ENCODE measurements at places on chromosomes 2 and 18.

DNA sequence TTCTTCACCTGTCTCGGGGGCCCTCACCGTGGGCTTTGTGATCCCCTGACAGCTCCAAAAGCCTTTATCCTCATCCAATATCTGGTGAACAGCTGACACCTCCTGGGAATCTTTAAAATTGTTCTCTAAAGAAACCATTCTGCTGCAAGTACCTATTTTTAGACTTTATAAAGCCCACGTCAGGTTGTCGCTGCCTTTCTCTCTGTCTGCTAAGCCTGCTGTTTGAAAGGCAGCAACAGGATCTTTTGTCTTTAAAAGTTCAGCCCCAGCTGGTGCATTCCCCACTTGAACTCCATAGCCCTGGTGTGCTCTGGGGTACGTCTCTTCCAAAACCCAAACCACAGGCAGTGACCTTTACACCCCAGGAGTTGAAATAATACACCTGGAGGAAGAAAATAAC, 145.0 kb downstream of the NEDD4L start:
- DNase-seq: no peak

DNA sequence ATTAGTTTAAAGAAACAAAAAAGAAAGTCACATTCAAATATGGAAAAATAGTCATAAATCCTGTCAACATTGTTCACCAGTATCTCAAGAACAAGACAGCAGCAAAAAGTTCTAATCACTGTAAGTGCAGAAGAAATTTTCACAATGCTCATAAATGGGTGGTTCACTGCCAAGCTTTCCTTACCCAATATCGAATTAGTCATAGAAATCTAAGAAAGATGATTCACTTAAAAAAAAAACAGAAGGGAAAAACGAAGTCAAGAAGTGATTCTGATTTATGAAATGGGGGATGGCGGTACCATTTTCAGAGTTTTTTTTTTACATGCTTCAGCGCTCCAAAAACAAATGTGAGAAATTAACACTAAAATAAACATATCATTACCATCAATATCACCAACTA, 156.7 kb downstream of the EXOC6B start:
- DNase-seq: no peak

DNA sequence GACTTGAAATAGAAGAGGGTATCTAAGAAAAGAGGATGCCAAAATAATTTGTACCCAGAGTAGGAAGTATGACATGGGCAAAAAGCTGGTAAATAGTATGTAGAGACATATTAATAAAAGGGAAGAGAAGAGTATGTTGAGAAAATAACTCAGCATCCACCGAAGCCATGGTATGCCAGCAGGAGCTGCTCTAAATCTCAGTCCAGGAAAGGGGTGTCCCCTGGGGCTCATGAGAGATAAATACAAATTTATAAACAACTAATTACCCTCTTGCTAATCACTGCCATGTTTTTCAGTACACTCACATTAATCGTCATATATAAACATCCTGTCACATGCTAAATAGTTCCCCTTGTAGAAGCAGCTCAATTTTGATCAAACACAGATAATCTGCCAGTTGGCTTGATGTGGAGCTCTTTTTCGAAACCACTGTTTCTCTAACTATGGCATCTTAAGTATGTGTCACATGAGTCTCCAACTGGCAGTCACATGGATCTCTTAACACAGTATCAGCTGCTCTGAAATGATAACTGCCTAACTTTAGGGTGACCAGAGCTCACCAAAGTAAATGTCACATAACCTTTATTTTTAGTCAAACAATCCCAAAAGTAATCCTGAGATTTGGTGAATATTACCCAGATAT, 31.9 kb downstream of the EXOC6B start:
- no peak for DNase-seq

- DNase-seq: no peak
Observed at GRCh38 chr2:85353876-85354285, 447 bp downstream of the RETSAT start.

GRCh38 chr2:76197842-76198448, 487.2 kb upstream of the GCFC2 start:
- DNase-seq: no peak

DNA sequence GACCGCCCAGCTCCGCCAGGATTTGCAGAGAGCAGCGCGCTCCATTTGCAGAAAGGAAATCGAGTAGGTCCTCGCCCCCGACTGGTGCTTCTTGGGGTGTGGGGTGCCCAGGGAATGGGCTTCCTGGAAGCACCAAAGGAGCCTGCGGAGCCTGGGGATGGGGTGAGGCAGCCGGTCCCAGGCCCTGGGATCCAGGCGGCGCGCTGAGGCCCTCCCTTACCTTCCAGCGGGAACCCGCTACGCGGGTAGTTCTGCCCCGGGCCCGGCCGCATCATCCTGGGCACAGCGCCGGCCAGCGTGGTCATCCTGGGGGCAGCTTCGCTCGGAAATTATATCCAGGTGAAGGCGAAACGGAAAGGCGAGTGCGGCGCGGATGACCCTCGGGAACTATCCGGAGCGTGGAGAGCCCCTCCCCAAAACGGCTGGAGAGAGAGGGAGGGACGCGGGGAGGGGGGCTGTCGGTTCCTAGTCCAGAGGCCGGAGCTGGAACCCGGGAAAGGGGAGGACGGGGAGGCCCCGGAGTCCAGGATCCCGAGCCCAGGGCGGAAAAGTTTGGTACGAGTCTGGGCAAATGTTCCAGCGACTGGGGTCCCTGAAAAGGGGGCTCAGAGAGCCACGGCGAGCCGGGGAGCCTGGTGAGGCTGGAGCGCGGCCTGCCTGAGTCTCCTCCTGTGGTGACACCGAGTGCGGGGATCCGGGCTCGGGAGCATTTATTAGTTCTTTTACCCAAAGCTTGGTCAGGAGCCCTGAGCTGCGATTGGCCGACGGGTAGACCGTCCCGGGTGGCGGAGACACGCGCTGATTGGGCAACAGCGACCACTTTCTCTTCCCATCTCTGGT, at the start of gene PAX3:
Gene PAX3 (minus strand): TSS at position 688 of the 840 bp plus-strand sequence. CDS start 383 bp downstream, at position 305.
- no peak for DNase-seq

- no peak for DNase-seq
Observed at GRCh38 chr18:49601211-49601610, 39.4 kb downstream of the LIPG start.

- no peak for DNase-seq
Observed at GRCh38 chr2:145114726-145115125, 594.8 kb upstream of the ZEB2 start.

GRCh38 chr2:205352094-205352493, 330.2 kb upstream of the NRP2 start:
- no peak for DNase-seq

DNA sequence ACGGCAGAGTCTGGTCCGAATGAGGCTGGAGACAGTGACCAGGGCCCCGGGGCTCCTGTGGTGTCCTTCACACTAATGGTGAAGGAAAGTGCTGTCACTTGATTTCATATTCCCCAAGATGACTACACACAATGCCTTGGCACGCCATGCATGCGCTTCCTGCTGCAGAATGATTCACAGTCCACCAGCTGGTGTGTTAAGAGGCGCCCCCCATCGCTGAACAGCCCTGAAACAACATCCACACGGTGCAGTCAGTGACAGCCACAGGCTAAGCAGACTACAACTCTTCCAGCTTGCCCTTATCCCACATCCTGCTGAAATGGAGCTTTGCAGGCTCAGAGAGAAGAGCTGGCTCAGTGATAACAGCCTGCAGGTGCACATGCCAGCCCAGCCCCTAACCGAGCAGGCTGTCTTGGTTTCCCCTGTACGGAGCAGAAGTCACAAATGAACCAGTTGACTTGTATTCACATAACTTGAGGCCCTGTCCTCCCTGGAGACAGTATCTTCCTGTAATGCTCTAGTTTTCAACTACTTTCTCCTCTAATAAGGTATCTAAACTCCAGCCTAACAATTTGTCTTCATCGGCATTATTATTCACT, 24.3 kb upstream of the CDH20 start:
- no peak for DNase-seq
